ENCODE measurements at places on chromosomes 7 and 10. TPM values are rescaled to one million over a fixed set of nuclear protein-coding genes. Genes with fewer than 3 reads are reported as not detected.
A peak's percentile ranks its signal among the peaks of the same experiment; 100 is the strongest.

Gene CLRN3
- total RNA-seq: 0.55 TPM

Gene HIBADH
- 69.9 TPM for total RNA-seq

Gene EFCAB10
- 9.8 TPM for total RNA-seq

Gene FBXL13
- 21.1 TPM for total RNA-seq

Gene TDRD1
- 25.7 TPM for total RNA-seq

Gene CCL24
- total RNA-seq: not detected

Gene UPK3B
- 27.1 TPM for total RNA-seq

DNA sequence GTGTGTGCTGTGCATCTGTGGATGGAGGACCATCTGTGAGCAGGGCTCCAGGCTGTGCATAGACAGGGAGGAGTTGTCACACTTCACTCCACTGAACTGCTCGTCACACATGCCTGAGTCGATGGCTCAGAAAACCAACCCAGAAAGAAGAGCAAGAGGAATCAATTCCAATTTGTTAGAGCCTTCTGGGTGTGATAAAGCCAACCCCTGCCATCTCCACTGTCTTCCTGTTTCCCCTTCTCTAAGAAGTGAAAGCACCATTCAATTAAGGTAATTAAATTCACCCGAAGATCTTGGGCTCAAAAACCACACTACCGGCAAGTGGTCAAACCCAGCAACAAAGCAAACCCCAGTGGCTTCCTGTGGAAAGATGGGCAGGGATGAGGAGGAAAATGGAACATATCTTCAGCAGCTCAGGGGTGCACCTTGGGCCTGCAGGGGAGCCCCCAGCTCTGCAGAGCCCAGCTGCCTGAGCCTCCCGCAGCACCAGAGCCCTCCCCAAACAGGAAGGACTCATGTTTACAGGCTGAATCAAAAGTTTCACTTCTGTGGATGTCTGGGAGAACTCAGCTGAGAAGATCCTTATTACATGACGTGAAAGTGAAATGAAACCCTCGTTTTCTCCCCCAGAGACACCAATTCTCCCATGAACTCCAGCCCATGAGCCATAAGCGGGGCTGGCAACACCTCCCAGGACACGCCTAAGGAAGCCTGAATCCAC lies 10.9 kb downstream of the C10orf71 start:
- H3K4me3 ChIP-seq: no peak overlapping the region
- no peaks in the 10 kb centered on the region for H3K36me3 ChIP-seq
- no peaks in the 10 kb centered on the region for H3K27me3 ChIP-seq

GRCh38 chr10:102191956-102192355 lies 34.1 kb upstream of the ELOVL3 start:
- H3K36me3 ChIP-seq: no peaks in the 10 kb centered on the region
- H3K4me3 ChIP-seq: no peak overlapping the region
- no peak overlapping the region for H3K27ac ChIP-seq
- H3K4me1 ChIP-seq: no peaks in the 10 kb centered on the region
- no peak for DNase-seq
- H3K27me3 ChIP-seq: no peaks in the 10 kb centered on the region

DNA sequence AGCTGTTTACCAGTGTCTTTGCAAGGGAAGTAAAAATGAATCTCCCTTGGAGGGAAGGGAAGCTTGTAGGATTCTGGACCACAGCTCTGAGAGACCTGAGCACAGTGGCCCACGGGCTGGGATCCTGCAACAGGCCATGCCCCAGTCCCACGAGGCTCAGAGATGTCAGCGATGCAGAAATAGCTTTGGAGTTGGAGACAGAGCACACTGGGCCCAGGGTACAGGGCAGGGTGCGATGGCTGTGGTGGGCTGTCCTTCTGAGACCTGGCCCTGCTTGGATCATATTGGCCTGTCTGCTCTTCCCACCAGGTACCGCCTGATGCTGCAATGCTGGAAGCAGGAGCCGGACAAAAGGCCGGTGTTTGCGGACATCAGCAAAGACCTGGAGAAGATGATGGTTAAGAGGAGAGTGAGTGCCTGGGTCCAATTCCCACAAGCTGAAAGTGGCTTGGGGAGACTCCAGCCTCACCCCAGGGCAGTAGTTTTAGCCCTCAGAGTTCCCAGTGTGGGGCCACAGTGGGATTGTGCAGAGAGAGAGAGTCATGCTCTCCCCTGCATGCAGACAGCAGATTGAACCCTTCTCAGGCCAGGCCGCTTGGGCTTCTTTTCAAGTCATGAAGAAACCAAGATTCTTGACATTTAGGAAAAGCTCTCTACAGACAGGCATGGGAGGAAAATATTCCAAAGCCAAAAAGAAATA lies 13.5 kb upstream of the CSGALNACT2 start:
- DNase-seq: no peak
- H3K27ac ChIP-seq: no peak overlapping the region
- H3K27me3 ChIP-seq: no peaks in the 10 kb centered on the region
- no peak overlapping the region for H3K4me3 ChIP-seq

GRCh38 chr7:107792364-107792763 lies 10.7 kb downstream of the SLC26A3 start:
- no peak overlapping the region for H3K27ac ChIP-seq
- H3K36me3 ChIP-seq: no peaks in the 10 kb centered on the region

- H3K4me1 ChIP-seq: no peaks in the 10 kb centered on the region
- H3K4me3 ChIP-seq: no peak overlapping the region
- no peak for DNase-seq
- H3K27me3 ChIP-seq: no peaks in the 10 kb centered on the region
- H3K27ac ChIP-seq: no peak overlapping the region
Observed at GRCh38 chr7:110373416-110373815, 717.5 kb upstream of the LRRN3 start.

- H3K4me1 ChIP-seq: no peaks in the 10 kb centered on the region
- peak overlapping the region; percentile 57 for H3K4me3 ChIP-seq
- no peak overlapping the region for H3K27ac ChIP-seq
- no peaks in the 10 kb centered on the region for H3K36me3 ChIP-seq
Observed at GRCh38 chr7:32298408-32299132, 191.6 kb downstream of the LSM5 start.

Data from testis (tissue), 5 donors.